ENCODE measurements at places on chromosomes 16 and 17. TPM values are rescaled to one million over a fixed set of nuclear protein-coding genes. Genes with fewer than 3 reads are reported as not detected.

Gene TBC1D3H
- not detected for total RNA-seq

Gene MSL1
- total RNA-seq, result 51.8 TPM

Gene HOXB2
- total RNA-seq, result 5.9 TPM

Gene PPY
- not detected for total RNA-seq
